Fibroblast of skin of left biceps (primary cell): ENCODE measurements at places on chromosomes 7 and 10.

DNA sequence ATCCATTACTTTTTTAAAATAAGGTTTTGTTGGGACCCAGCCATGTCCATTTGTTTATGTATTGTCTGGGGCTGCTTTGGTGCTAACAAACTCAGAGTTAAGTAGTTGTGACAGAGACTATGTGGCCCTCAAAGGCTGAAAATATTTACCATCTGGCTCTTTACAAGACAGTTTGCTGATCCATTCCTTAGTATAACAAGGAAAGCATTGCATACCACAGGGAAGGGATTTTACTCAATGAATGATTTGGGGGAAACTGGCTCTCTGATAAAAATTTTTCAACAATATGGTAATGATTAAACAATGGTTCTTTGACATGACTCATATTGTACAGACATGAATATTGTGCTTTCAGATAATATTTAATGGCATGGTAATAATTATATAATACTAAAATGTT lies 738.1 kb downstream of the KCNMA1 start:
- DNase-seq: peak; percentile 76

DNA sequence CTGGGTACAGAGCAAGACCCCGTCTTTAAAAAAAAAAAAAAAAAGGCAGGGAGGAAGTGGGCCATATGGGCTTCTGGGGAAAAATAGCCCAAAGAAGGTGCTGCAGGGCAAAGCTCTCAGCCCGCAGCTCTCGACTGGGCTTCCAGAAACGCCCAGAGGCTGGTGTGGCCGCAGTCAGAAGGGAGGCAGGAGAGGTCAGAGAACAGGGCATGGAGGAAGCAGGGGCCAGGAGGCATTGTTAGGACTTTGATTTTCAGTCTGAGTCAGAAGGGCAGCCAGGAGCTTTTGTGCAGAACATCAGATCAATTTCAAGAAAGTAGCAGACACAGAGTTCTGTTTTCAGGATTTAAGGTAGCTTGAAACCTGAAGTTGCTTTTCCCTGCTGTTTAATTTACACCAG lies 35.3 kb upstream of the CYTH3 start:
- no peak for DNase-seq

DNA sequence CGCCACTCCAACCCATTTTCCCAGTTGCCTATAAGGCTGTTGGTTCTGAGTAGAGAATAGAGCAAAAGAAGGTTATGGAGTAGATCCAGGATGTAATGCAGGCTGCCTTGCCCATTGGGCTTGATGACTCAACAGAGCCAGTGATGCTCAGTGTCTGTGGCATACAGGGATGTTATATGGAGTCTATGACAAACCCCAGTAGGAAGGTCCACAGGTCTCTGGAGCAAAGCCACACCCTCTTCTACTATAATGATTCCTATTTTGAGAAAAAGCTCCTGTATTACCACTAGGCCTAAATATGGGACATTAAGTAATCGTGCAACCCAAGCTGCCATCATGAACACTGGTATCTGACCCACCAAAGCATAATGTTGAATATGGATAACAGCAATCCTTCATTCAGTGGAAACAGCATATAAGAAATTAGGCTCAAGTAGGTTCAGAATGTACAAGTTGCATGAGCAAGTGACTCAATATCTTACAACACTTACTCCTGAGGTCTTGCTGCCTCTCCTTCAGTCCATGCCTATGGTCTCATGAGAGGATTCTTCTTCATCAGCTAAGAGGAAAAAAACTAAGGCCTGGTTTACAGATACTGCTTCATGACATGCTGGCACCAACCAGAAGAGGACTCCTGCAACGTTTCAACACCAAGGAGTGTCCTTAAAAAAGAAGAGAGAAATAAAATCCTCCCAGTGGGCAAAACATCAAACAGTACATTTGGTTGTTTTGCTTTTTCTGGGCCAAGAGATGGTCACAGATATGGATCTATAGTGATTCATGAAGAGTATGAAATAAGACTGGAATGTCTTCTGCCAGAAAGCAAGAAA lies 14.8 kb upstream of the FHIP2A start:
- DNase-seq: no peak

- no peak for DNase-seq
Measured at GRCh38 chr7:137001478-137001877, 133.0 kb downstream of the CHRM2 start.

DNA sequence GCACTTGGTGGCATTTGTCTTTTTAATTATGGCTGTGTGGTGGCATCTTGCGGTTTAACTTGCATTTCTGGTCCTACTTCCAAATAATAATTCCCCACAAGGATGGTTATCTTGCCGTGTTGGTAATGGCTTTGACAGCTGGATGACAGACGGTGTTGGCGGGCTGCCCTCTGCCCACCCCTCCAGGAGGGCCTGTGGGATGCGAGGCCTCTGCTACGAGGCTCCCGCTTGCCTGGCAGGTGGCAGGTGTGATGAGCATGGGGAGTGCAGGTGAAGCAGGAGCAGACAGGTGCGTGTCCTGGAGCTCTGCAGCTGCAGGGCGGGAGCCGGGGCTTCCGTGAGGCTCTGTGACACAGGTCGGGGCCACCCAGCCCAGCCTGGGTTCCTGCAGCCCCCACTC lies 11.8 kb downstream of the INPP5A start:
- no peak for DNase-seq

GRCh38 chr7:26534649-26535482 lies 243.2 kb downstream of the SNX10 start:
- DNase-seq: no peak

GRCh38 chr10:19764111-19764510 lies 52.1 kb upstream of the PLXDC2 start:
- DNase-seq: no peak

- DNase-seq: peak; percentile 10
Measured at GRCh38 chr7:29372351-29373090, 177.9 kb downstream of the CHN2 start.

DNA sequence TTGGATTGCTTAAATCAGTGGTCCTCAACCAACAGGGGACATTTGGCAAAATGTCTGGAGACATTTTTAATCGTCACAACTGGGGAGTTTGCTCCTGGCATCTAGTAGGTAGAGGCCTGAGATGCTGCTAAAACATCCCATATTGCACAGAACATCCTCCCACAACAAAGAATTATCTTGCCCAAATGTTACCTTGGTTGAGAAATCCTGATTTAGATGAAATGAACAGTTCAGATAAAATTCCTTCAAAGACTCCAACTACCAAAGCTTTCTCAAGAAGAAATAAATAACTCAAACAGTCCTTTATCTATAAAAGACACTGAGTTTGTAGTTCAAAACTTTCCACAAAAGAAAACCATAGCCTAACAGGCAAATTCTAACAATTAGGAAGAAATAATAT lies 160.9 kb downstream of the SNX13 start:
- no peak for DNase-seq

DNA sequence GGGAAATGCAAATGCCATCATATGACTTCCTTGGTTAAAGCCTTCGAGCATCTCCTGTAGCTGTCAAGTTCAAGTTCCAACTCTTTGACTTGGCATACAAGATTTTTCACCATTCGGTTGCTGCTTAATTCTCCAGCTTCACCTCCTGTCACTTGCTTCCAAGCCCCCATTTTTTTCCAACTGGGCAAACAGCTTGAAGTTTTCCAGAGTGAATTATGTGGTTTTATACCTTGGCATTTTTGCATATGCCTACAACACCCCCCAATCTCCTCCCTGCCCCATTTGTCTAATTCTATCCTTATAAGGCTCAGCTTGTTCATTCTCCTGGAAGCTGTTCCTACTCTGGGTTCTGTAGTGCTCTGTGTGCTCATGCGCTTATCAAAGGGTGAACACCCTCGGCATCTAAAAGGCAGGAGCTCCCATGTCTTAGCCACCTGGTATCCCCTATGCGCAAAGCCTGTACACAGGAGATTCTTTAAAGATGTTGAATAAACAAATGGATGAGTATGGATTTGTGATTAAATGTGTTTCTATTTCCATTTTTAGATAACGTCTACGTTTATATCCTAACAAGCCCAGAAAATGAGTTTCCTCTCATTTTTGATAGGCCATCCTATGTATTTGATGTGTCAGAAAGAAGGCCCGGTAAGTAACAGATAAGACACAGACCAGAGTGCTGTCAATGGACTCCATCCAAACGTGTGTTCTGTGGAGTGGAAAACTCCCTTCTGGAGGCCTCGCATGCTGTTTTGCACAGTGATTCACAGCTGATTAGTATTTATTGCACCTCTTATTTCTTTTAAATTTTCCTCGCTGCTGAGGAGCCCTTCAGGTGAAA lies 52.5 kb downstream of the CDHR3 start:
- DNase-seq: no peak

DNA sequence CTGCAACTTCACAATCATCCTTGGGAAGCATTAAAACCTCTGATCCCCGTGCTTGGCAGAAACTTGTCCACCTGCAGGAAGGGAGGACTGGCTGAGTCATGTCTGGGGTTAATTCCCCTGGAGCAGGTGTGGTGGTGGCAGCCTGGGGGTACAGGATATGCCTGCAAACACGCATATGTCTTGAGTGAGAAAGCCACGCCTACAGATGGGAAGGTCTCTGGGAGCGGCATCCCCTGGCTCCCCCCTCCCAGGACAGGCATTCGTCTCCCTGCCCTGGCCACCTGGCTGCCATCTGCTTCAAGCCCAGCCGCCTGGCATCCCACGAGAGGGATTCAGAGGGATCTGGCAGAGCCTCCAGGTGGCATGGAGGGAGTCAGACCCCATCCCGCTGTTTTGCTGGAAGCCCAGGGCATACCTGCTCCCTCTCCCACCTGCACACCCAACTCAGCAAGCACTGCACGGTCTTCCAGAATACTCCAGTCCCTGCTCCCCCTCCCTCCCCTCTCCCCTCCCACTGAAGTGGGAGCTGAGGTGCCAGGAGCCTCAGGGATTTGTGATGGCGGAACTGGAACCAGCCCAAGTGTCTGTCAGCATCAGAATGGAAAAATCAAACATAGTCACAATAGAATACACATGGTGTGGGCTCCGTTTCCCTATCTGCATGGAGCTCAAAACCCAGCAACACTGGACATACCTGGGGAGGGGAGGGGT lies 61.0 kb downstream of the CAMK2B start:
- DNase-seq: no peak

DNA sequence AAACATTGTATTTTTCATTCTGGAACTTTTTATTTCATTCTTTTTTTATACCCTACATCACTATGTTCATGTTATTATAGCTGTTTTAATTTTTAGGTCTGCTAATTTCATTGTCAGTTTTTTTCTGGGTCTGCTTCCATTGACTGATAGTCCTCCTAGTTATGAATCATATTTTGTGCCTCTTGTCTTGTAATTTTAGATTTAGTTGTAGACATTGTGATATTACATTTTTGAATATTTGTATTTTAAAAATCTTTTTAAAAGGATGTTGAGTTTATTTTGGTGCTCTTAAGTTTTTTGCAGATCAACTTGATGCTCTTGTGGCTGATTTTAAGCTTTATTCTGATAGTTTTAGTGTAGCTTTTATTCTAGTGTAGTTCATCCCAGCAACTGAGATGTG lies 57.6 kb downstream of the BTRC start:
- DNase-seq: no peak

DNA sequence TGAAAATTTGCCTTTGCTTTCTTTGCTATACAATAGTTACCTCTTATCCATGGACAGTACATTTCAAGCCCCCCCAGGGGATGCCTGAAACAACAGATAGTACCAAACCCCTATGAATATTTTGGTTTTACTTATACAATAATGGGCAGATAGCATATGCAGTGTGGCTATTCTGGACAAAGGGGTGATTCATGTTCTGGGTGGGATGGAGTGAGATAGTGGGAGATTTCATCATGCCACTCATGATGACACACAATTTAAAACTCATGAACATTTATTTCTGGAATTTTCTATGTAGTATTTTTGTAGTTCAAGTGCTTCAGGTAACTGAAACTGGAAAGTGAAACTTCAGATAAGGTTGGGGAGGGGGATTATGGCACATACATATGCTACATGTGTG lies 12.0 kb downstream of the STARD3NL start:
- DNase-seq: no peak

GRCh38 chr10:350981-351501 lies 215.8 kb downstream of the ZMYND11 start:
- DNase-seq: no peak

DNA sequence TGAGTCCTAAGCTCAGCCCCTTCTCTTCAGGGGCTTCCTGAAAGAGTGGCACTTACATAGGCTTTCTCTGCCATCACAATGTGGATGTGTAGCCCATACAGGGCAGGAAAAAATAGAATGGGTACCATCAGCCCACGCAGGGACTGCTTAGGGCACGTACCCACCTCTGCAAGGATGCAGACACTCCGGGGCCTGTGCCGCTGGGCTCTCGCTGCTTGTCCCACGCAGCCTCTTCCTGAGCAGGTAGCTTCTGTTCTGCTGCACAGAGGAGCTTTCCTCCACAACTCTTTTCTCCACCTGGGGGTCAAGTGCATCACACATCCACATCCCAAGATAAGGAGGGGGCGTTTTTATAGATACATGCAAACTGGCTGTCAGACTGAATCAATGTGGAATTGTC lies 34.3 kb downstream of the FRMPD2 start:
- DNase-seq: no peak

GRCh38 chr10:11687357-11687771 lies 54.8 kb upstream of the ECHDC3 start:
- DNase-seq: no peak

DNA sequence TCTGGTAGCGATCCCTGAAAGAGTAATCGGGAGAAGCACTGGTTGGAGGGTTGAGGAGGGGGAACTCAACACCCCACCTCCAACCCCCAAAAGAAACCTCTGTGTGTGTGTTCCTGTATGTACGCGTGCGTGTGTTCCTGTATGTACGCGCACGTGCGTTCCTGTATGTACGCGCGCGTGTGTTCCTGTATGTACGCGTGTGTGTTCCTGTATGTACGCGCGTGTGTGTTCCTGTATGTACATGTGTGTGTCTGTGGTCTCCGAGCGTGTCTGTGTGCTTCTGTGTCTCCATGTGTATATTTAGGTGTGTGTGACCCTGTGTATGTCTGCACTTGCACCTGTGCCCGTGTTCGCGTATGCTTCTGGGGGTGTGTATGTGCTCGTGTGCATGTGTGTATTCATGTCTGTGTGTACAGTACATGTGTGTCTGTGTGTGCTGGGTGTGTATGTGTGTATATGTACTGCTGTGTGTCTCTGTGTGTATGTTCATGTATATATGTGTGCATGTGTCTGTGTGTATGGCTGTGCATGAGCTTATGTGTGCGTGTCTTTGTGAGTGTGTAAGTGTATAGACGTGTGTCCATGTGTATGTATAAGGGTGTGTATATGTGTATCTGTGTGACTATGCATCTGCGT lies 42.9 kb upstream of the KLF6 start:
- DNase-seq: no peak

DNA sequence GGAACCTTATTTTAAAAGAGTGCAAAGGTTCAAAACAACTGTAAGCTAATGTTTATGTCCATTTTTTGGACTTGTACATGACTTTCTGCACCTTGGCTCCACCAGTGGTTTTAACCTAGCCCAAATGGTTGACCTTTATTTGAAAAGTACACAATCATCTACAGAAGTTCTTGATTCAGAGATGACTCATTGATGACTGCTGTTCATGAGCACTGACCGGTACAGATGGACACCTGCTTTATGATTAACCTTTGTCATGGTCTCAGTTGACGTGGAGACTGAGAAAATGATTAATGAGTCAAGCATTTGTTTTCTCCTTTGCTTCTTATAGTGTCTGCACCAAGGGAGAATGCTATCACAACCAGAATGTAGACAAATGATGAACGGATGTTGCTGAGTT lies 55.7 kb upstream of the PTER start:
- no peak for DNase-seq

GRCh38 chr7:141699860-141700259 lies 2.1 kb downstream of the DENND11 start:
- no peak for DNase-seq
